Type B pancreatic cell (in vitro differentiated cells): ENCODE measurements at places on chromosomes 5 and 9.

DNA sequence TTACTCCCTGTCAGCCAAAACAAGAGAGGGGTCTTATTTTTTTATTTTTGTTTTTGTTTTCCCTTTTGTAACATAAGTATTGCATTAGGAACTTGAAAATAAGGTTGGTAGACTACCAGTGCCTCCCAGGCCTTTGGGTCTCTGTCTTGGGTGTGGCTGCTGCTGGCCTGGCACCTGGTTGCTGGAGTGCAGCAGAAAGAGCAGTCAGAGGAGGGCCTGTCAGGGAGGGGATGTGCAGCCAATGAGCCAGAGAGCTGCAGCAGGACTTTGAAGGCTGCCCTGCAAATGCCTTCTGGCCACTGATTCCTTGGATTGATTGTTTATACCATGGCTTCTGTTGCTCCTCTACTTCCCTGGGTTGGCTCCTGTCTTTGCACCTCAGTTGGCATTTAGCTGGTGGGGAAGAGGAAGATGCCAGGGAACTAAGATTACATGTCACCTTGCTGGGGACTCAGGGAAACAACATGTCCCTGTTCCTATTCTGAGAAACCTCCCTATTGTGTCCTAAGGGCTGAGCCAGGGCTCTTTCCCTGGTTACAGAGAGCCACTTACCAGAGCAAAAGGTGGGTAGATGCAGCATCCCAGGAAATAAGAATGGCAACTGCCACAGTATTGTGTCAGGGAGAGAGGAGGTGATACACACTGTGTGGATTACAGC is 66.6 kb downstream of the ANGPTL2 start:
- peak; percentile 43 for DNase-seq

DNA sequence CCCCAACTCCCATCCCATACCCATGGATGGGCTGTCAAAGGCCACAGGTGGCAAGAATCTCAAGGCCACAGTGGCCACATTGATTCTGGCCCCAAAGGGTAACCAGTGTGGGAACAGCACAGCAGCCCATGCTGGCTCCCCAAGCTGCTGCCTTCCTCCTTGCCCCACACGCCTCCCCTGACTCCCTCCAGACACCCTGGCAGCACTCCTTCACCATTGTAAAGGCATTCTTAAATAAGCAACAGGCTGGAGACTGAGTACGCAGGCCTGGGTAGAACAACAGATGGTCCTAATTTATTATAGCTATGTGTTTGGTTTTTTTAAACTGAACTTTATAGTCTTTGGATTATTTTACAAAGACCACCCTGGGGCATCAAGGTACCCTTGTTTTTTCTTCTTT is 158.8 kb downstream of the TSSK1B start:
- no peak for DNase-seq

DNA sequence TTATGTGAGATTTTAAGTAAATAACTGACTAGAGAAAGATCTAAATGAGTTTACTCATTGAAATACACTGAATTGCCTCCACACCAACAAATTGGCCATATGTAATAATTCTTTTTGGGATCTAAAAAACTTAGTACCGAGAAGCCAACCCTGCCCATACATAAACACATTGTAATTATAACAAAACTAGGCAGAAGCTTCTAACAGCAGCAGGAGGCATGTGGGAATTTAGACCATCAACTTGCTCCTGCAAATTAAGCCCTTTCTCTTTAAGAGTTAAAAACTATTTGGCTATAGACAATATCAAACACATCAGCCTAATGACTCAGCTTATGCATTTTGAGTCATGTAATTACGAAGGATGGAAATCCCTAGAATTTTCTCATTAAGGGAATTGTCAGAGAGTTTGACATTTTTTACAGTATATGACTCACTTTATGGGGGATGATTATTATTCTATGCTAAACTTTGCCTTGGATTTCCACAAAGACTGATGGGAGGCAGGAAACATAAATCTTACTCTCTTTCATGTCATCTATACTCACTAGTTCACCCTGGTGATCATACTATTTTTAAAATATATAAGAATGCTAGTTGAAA is 1.0 kb downstream of the IL7R start:
- DNase-seq = no peak

- DNase-seq = no peak
Measured at GRCh38 chr5:159049844-159050315, 49.8 kb downstream of the EBF1 start.

- DNase-seq = no peak
Measured at GRCh38 chr9:17063535-17064135, 71.2 kb upstream of the CNTLN start.

GRCh38 chr5:65482736-65483545 is 1.2 kb upstream of the ADAMTS6 start:
- DNase-seq = no peak

- DNase-seq = no peak
Measured at GRCh38 chr9:33147416-33148169, 19.5 kb downstream of the B4GALT1 start.

GRCh38 chr5:8984386-8984785 is 561.5 kb downstream of the SEMA5A start:
- DNase-seq = no peak

GRCh38 chr9:129968690-129969485 is 74.1 kb downstream of the FNBP1 start:
- no peak for DNase-seq

GRCh38 chr5:58958701-58959100 is 375.8 kb downstream of the RAB3C start:
- DNase-seq = no peak

GRCh38 chr5:120678279-120678678 is 214.2 kb downstream of the PRR16 start:
- no peak for DNase-seq

DNA sequence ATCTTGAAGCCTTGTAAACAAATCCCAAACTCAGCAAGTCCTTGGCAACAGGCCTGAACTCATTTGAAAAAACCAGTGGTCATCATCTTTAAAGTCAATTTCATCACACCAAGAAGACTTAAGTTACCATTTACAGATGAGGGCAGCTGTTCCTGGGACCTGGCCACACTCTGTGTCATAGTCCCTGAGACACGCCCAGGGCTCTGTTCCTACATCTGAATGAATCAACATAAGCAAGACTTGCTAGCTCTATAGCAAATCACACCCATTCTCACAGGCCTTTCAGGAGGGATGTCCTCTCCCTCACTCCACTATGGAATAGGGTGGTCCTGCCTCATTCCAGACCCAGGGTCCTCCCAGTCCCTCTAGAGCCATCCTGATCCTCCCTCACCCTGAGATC is 142.8 kb downstream of the NSG2 start:
- DNase-seq = no peak

GRCh38 chr9:121529237-121529987 is 29.8 kb upstream of the GGTA1 start:
- DNase-seq = no peak
